ENCODE measurements at places on chromosomes 13 and 19.

DNA sequence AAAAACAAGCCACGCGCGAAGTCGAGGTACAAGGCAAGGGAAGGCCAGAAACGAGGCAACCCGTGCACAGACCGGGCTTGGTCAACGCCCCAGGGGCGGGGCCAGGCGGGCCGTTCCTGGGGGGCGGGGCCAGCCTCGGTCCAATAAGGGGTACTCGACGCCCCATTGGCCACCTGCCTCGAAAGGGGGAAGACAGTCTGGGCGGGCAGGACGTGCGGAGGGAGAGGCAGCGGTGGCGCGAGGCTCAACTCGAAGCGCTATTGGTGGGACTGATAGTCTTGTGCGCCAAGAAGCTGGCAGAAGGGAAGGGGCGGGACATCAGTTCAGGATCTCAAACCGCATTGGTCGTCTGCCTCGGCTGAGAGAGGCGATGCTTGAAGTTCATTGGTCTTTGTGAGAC is at the start of gene LYPD4:
TSS of gene LYPD4 (minus strand) at position 83 of the 400 bp plus-strand sequence. CDS start 5,398 bp downstream, outside the sequence.
- DNase-seq, result no peak

- DNase-seq, result no peak
These were observed 8.1 kb downstream of the KRI1 start for GRCh38 chr19:10557603-10558197.

DNA sequence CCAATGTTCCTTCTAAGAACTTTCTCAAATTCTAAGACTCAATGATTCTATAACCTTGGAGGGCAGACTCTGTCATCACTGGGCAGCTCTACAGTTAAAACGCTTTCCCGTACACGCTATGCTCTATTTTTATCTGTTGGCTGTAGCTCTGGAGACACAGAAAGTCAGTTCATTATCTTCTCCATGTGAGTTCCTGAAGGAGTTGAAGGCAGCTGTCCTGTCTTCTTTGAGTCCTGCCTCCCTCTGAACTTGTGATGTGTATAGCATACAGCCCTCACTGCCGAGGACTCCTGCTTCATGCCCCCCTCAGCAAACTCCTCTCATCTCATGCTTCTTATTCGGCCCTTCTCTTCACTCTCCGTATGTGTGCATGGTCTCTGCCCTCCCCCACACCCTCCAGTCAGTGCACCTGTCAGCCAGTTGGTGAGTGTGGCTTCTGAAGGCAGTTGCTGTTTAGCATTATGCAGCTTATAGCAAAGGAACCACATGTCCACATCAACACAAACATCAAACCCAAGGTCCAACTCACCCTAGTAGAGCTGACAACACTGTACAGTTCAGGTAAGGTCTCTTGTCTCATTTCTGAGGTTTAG is 504.9 kb downstream of the DIAPH3 start:
- DNase-seq, result no peak

GRCh38 chr19:11964496-11964857 is 363 bp upstream of the ZNF763 start:
- no peak for DNase-seq

DNA sequence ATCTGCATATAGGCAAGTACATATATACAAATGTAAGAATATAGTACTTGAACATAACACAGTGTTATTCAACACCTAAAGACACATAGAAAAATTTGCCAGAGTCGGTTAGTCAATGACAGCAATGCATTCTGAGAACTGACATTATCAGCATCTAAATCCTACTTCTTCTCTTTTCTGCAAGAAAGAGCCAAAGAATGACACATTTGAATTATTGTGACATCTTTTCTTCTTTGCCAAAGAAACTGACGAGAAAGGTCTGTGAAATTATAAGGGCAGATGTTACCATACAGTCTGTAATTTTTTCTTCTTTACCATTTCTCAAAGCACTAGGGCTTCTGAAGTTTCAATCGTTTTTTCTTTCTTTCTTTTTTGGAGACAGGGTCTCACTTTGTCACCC is 350.9 kb upstream of the NBEA start:
- DNase-seq, result no peak

DNA sequence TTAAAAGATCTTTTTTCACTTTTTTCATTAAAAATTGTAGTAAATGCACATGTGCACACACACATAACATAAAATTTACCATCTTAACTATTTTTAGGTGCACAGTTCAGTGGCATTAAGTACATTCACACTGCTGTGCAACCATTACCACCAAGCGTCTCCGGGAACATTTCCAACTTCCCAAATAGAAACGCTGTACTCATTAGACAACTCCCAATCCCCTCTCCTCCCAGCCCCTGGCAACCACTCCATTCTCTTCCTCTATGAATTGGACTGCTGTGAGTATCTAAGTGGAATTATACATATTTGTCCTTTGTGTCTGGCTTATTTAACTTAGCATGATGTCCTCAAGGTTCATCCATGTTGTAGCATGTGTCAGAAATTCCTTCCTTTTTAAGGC is 11.6 kb downstream of the GJB2 start:
- no peak for DNase-seq

GRCh38 chr13:98653463-98653985 is 76.6 kb upstream of the STK24 start:
- peak; percentile 28 for DNase-seq

DNA sequence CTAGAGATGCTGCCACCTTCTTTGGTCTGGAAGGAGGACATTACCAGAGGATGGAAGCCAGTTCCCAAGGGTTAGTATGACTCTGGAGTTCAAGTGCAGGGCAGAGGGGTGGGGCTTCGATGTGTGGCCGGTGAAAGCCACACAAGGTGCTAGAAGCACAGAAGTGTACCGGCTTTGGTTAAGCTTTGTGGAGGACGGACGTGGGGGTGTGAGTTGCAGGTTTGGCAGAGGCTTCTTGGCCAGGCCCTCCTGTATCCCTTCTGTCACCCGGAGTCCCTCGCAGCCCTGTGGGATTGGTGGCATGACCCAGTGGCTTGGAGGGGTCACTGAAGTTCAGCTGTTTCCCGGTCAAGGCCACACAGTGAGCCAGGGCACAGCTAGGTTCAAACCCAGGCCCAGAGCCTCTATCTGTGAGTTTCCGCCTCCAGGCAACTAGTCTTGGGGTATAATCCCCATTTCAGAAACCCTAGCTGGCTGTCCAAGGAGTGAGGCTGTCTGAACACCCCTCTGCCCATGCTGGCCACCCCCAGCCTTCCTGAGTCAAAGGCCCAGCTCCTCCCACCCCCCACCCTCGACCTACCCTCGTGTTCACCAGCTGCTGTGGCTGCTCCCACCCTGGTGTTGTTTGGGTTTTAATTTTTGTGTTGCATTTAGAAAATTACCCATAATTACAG is 4.6 kb upstream of the SSBP4 start:
- peak; percentile 53 for DNase-seq
